Stromal cell of bone marrow (primary cell): ENCODE measurements at places on chromosomes 3 and 15.

GRCh38 chr3:58565621-58566397 lies 11.4 kb downstream of the FAM107A start:
- DNase-seq = no peak

DNA sequence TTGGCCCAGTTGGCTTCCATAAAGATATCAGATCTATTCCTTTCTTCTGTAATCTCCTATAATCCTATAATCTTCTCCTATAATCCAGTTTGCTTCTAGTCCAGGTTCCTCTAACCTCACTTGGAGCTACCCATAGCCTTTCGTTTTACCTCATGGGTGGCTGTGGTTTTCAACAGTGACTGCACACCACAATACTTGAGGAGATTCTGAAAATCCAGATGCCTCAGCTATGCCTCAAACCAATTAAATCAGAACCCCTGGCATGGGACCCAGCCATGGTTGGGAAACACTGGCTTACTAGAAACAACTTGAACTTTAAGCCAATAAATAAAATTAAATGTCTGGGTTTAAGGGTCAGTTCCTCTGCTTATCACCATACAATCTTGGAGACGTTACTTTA lies 86.1 kb upstream of the NTRK3 start:
- peak; percentile 77 for DNase-seq

- no peak for DNase-seq
These were observed 102.6 kb downstream of the DPH6 start for GRCh38 chr15:35443376-35443775.

GRCh38 chr15:29289173-29289572 lies 19.6 kb upstream of the NSMCE3 start:
- no peak for DNase-seq

DNA sequence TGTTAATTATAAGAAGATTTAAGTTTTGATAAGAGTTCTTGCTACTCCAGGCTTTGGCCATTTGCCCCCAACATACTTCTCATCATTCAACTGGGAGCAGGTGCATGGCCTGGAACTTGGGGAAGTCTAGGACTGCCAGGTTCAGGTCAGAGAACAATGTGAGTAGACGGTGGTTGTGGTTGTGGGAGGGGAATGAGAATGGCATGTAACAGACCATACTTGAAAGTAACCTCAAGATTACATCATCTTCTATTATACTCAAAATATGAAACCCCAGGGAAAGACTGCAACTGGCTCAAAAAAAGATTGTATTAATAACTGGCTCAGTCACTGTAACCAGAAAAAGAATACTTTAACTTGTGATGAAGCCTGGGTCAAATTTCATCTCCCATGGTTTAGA lies 364.9 kb upstream of the DPPA4 start:
- DNase-seq = no peak

DNA sequence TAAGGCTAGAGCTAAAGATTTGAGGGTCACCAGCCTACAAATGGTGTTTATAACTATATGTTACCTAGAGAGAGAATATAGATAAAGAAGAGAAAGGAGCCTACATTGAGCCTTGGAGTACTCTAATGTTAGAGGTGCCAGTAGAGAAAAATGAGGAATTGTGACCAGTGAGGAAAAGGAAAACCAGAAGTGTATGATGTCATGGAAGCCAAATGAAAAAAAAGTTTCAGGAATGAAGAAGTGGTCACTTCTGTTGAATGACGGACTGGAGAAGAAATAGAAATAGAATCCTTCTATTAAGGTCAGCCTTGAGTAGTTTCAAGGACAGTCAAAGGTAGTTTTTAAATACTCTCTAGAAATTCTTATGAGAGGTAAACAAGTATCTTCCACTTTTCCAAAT lies 51.2 kb upstream of the MLF1 start:
- DNase-seq = no peak

- DNase-seq = no peak
These were observed 150.4 kb downstream of the TIGIT start for GRCh38 chr3:114444216-114444615.

DNA sequence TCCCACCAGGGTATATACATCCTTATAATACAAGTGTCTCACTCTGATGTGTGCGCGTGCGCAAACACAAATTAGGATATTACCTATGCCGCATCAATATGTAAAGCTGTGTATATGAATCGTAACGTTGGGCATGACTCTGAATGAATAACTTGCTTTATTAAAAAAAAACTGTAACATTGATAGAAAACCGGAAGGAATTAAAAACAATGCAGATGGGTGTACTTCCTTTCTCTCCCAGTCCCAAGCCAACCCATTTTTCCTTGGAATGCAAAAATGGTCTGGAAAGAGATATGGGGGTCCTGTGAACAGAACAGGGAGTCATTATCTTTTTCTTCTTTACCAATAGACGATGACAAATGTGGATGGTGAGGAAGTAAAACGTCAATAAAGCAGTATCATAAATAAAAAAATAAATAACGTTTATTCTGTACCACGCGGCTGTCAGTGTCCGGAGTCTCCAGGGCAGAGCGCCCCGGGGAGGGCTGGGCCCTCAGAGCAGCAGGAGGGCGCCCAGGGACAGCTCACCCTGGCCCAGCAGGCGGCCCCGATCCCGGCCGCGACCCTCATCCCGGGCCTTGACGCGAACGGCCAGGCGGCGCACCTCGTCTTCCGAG lies 1.6 kb downstream of the C2CD4B start:
- DNase-seq = no peak

GRCh38 chr15:70214276-70214675 lies 116.6 kb upstream of the TLE3 start:
- no peak for DNase-seq

DNA sequence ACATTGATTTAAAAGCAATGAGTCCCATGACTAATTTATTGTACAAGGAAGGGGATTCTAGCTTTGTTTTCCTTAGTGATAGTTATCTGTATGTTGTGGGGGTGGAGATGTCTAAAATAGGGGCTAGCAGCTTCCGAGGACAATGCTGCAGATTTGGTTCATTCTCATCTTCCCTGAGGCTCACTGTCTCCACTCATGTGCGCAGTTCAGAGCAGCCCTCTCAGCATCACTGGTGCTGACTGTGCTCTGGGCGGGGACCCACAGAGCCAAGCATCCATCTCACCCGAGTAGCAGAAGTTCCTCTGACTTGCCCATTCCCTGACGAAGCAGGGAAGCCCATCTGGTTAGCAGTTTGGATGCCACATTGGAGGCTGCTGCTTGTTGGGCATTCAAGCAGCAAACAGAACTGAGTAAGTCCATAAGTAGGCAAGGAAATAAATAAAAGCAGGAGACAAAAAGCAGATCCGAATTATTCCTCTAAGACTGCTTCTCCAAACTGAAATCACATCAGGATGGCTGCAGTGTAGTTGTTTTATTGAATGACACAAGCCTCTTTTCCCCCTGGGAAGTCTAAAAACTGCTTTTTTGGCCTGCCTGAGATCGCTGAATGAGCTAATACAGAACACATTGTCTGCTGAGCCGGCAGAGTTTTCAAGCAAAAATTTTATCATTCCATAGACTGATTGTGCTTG lies 27.5 kb downstream of the RARB start:
- peak; percentile 63 for DNase-seq

GRCh38 chr15:83653288-83653638 lies 660 bp upstream of the ADAMTSL3 start:
- DNase-seq = no peak

GRCh38 chr3:14141602-14142341 lies 16.9 kb downstream of the TMEM43 start:
- DNase-seq = no peak

DNA sequence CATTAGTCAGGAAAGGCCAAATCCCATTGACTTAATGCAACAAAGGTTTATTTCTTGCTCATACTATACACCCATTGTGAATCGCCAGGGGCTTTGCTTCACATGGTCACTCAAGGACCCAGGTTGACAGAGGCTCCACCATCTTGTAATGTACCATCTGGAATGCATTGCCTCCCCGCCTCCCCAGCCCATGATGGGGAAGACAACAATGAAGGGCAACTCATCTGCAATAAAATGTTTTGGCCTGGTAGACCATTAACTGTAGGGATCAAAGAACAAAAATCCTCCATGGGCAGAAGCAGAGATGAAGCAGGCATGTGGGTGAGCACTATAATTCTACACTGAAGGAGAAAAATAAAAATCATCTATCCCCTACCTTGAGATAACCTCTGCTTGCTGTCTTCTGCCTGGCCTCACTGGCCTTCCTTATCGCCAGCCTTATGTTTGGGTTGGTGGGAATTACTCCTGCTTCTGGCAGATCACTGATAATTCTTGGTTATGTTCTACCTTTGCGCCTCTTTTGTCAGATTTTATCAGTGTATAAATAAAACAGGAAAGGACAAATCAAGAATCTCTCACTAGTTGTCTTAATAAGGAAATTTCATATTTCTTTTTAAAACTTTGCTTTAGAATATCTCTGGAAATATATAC lies 37.8 kb downstream of the GPR160 start:
- no peak for DNase-seq

DNA sequence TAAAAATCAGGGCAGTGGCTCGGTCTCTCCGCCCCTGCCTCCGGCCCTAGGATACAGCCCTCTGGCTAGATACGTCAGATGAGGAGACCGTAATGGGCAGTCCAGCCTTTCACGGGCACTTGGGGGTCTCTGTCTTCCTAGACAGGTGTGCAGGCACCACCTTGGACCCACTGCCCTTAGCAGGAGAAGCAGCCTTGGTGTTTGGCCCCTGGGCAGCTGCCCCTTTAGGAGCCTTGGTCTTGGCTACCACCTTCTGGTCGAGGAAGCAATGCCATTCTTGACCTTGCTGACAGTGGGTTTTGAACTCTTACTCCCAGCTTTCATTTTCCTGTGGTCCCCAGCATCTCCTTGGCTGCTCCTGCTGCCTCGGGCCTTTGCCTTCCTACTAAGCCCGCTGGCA lies 149.7 kb upstream of the FRMD4B start:
- no peak for DNase-seq

DNA sequence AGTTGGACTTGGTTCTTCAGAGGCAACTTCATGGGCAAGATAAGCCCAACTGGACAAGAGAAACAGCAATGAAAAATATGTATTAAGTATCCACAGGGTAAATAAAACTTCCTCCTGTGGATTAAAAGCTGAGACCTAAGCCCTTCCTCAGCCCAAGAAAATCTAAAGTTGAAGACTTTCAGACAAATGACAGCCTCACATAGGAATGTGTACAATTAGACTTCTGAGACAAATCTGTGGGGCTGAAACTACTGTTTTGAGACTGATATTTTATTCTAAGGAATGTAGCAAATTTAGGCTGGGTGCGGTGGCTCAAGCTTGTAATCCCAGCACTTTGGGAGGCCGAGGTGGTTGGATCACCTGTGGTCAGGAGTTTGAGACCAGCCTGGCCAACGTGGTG lies 74.2 kb upstream of the IL12A start:
- DNase-seq = no peak

DNA sequence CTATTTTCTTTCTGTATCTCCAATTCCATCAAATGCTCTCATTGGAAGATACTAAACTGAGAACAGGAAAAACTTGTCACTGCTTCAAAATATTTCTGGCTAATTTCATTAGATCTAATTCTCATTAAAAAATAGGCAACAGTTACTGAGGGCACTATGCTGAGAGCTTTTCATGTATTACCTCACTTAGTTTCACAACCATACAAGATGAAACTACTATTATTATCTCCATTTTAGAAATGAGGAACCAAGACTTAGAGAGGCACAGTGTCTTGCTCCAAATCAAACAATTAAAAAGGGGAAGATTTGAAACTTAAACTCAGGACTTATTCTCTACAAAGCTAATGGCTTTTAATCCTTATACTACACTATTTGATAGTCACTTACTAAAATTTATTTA lies 7.2 kb upstream of the OTOL1 start:
- no peak for DNase-seq

GRCh38 chr3:52198643-52199608 lies 966 bp downstream of the ALAS1 start:
- no peak for DNase-seq

- no peak for DNase-seq
These were observed 11.4 kb upstream of the STAB1 start for GRCh38 chr3:52483577-52484381.

DNA sequence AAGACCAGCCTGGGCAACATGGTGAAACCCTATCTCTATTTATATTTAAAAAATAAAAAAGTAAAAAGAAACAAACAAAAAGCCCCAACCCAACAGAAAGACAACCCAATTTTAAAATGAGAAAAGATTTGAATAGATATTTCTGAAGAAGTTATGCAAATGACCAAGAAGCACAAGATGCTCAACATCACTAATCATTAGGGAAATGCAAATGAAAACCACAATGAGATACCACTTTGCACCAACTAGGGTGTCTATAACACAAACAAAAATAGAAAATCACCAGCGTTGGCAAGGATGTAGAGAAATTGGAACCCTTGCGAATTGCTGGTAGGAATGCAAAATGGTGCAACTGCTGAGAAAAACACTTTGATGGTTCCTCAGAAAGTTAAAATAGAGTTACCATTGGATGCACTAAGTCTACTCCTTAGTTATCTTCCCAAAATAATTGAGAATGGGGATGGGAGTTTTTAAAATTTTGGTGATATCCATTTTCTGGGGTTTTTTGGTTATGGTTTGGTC lies 45.8 kb upstream of the CCNB2 start:
- DNase-seq = no peak

GRCh38 chr3:105676621-105677300 lies 192.1 kb downstream of the CBLB start:
- DNase-seq = no peak

DNA sequence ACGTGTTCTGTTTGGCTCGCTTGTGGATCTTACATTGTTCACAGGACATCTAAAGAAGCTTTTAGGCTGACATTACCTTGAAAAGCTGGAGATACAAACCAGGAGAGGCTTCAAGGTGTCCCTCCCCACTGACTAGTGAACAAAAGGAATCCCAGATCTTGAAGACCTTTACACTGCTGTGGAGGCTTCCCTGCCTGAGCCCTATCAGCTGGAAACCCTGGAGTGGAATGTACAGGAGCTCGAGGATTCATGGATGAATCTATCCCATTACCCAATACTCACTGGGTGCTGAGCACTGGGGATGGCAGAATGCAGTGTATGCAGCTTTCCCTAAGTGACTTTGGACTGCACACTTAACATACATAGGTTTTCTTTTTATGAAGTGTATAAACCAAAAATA lies 82.3 kb upstream of the MFGE8 start:
- DNase-seq = no peak
